ENCODE measurements at places on chromosomes 12 and 14. TPM values are rescaled to one million over a fixed set of nuclear protein-coding genes. Genes with fewer than 3 reads are reported as not detected.

Gene CLEC4D
- total RNA-seq = not detected

GRCh38 chr14:90444077-90444696 is 47.4 kb downstream of the CALM1 start:
- no peak overlapping the region for H3K4me3 ChIP-seq
- no peaks in the 10 kb centered on the region for H3K36me3 ChIP-seq
- H3K4me1 ChIP-seq = peaks cover 25% of the 10 kb centered on the region
- peak; percentile 96 for DNase-seq
- H3K27me3 ChIP-seq = no peaks in the 10 kb centered on the region

Gene SMIM10L1
- 5.4 TPM for total RNA-seq

Gene DBX2
- total RNA-seq = not detected

DNA sequence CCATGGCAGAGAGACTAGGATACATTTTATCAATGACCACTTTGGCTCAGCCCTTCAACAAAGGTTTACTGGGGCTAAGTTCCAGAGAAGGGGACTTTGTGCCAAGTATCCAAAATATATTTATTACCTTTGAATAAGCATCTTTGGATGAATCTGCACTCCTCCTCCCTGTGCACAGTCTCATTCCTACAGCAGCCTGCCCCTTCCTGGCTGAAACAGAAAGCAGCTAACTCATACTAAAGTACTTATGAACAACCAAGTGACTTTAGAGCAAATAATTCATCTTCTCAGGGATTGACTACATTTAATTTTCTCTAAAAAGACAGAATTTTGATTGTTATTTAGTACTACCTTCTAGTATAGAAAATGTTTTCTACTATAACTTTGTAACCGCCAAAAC is 47.8 kb upstream of the ETV6 start:
- H3K27ac ChIP-seq = no peak overlapping the region
- no peak overlapping the region for H3K4me3 ChIP-seq
- no peaks in the 10 kb centered on the region for H3K4me1 ChIP-seq
- no peaks in the 10 kb centered on the region for H3K36me3 ChIP-seq
- H3K27me3 ChIP-seq = no peaks in the 10 kb centered on the region

GRCh38 chr14:52467515-52468266 is 84.6 kb downstream of the TXNDC16 start:
- no peaks in the 10 kb centered on the region for H3K4me1 ChIP-seq
- no peak for DNase-seq
- no peaks in the 10 kb centered on the region for H3K27me3 ChIP-seq
- no peak overlapping the region for H3K27ac ChIP-seq

DNA sequence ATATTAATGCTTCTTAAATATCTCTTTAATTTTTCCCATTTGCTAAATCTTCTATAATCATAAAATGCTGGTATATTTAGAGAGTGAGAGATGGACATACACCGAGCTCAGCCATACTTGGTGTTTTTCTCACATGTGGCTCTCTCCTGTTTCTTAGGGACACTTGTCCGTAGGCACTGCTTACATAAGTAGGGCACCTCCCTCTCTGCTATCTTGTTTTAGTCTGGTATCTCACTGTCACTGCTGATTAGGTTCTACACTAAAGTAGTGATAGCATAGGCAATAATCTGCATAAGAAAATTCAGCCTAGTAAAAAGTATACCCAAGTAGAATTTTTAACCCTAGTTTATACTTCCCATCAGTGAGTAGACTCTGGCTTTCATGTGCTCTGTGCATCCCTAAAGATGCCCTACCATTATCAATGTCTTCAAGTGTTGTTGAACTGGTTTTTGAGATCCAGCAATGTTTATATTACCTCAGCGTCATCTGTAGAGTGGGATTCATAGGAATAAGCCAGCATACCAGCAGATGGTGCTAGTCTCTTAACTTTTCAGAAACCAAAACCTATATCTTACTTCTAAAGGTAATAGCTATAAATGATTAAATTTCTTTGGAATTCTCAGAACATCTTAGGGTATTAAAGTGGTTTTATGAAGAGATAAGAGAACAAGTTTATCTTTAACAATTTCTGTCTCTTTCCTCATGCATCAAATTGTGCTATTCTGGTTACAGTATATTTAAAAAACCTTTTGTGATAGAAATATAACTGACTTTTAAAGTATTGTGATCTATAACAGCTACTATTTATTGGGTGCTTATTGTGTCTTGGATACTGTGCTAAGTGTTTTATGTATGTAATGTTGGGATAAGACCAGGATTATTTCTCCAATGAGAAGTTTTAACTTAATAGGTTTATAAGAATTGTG is 32.9 kb downstream of the ARID2 start:
- H3K4me1 ChIP-seq = no peaks in the 10 kb centered on the region
- DNase-seq = no peak
- H3K27ac ChIP-seq = no peak overlapping the region
- no peak overlapping the region for H3K4me3 ChIP-seq
- H3K27me3 ChIP-seq = no peaks in the 10 kb centered on the region

DNA sequence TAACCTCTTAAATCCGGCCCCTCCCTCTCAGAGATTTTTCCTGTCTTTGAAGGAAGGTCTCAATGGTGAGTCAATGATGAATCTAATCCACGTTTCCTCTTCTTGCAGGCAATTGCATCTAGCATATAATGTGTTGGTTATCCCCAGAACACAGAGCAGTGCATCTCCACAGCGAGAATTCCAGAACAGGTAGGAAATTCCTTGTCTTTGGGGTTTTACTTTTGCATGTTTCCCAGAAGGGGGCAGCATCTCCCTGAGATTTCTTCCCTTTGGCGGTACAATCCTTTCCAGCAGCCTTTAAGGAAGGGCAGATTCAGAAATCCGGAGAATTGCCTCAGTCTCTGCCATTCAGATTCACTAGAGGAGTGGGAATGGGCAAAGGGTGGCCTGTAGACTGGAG is 128.0 kb downstream of the KCNA5 start:
- H3K27ac ChIP-seq = no peak overlapping the region
- H3K4me3 ChIP-seq = no peak overlapping the region
- H3K36me3 ChIP-seq = no peaks in the 10 kb centered on the region
- no peaks in the 10 kb centered on the region for H3K27me3 ChIP-seq
- peak; percentile 4 for DNase-seq

DNA sequence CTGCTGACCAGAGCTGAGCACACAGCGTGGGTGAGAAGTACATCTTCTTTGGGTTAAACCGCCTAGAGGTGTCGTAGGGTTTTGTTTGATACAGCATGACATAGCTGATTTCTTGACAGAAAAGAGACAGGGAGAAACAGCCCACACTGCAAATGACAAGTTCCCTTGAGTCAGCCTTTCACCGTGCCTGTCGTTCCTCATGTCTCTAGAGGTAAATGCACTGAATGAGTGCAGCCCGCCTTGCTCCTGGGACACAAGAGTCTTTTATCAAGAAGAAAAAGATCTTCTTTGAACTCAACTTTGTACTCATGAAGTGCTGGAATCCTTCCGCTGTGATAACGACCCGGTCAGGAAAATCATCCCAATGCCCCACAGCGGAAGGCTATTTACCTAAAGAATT is 77.6 kb downstream of the TMEM132D start:
- no peaks in the 10 kb centered on the region for H3K36me3 ChIP-seq
- DNase-seq = no peak
- H3K4me3 ChIP-seq = no peak overlapping the region
- H3K27me3 ChIP-seq = no peaks in the 10 kb centered on the region
- H3K4me1 ChIP-seq = no peaks in the 10 kb centered on the region
- H3K27ac ChIP-seq = no peak overlapping the region

Gene NEUROD4
- not detected for total RNA-seq

Gene CCDC60
- not detected for total RNA-seq

DNA sequence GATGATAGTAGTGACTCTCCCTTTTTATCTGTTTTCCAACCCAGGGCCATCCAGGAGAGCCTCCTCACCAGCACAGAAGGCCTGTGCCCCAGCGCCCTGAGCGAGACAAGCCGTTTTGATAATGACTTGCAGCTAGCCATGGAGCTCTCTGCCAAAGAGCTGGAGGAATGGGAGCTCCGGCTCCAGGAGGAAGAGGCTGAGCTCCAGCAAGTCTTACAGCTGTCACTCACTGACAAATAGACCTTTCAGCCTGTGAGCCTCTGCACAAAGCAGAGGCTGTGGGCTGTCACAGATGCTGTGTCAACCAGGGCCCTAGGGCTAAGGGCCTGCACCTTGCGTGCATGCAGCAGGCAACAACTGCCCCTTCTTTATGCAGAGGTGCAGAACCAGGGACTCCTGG is 11.0 kb downstream of the C12orf76 start:
- no peaks in the 10 kb centered on the region for H3K4me1 ChIP-seq
- no peak overlapping the region for H3K4me3 ChIP-seq
- DNase-seq = no peak
- no peak overlapping the region for H3K27ac ChIP-seq
- H3K36me3 ChIP-seq = peaks cover 49% of the 10 kb centered on the region

DNA sequence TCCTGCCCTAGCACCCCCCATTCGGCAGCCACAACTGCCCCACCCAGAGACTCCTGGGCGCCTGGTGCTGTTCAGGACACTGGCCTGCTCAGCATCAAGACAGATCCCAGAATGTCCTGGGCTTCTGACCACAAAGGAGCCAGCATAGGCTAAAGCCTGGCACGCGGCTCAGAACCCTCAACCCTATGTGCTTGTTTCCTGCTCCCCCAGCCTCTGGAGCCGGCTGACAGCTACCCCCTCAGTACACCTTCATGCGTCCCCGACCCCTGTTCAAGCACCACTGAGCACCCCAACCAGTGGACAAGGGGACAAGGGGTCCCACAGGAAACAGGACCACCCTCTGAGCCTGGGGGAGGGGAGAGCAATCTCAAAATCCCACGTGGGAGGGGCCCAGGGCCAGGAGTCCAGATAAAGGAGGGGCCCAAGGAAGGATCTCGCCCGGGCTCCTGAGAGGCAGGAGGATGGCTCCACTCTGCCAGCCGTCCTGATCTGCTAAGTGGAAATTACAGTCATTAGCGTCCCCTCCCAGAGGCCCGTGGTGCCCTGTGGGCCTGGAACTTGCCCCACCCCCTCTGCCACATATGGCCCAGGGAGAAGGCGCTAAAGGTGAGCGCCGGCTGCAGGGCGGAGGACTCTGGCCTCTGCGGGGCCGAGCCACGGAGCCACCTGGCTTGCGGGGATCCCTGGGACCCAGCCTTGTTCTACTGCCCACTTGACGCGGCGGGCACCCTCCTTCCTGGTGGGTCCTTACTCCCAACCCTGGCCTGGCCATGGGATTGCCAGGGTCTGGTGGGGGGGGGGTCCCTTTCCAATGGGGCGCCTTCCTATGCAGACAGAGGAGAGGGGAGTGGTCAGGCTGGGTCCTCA is 27.2 kb upstream of the GPR132 start:
- no peaks in the 10 kb centered on the region for H3K36me3 ChIP-seq
- peak overlapping the region; percentile 71 for H3K4me3 ChIP-seq
- no peak for DNase-seq
- peaks cover 57% of the 10 kb centered on the region for H3K4me1 ChIP-seq
- H3K27ac ChIP-seq = peak overlapping the region; percentile 95

DNA sequence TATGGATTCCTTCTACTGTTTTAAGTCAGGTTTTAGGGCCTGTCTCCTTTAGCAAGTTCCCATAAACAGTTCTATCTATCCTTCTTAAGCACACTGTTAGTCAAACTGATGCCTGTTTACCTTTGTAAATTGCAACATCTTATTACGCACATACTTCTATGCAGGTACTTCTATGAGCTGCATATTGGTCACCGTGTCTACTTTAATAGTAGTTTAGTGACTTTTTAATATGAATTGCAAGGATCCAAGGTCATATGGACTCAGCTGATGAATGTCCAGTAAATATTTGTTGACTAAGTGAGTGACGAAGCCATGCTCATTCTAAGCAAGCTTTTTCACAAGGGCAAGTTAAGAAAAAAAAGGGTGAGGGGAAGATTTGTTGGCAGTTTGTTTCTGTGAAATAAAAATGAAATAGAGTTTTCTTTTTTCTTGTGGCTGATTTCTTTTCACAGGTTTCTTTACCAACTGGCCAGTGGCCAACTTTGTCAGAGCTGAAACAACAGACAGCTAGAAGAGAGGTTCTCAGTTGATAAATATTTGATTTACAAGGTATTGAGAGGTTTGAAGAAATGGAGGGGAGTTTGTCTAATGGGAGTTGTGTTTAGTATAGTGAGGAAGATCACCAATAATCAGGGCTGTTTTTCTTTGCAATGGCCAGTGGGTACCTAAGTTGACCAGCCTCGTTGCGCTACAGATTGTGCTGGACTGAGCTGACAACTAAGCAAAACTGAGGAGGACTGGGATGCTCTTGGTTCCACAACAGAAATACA is 141.1 kb downstream of the SLC15A5 start:
- no peaks in the 10 kb centered on the region for H3K4me1 ChIP-seq
- no peak overlapping the region for H3K4me3 ChIP-seq
- no peaks in the 10 kb centered on the region for H3K27me3 ChIP-seq

DNA sequence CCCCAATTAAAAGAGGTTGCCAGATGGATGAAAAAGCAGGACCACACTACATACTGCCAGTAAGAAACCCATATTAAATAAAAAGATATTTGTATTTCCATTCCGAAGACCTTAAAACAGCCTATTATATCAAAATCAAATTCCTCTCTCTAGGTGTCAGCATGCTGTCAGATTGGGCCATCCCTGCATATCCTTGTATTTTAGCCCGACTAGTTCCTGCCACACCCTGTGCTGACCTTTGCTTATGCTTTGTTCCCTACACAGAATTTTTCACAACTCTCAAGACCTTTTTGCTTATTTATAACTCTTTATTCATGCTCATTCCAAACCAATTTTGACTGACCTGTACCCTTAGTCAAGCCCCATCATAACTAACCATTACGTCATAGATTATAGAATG is 12.8 kb downstream of the GSKIP start:
- H3K27me3 ChIP-seq = no peaks in the 10 kb centered on the region
- no peak overlapping the region for H3K4me3 ChIP-seq
- no peak for DNase-seq
- no peaks in the 10 kb centered on the region for H3K4me1 ChIP-seq

DNA sequence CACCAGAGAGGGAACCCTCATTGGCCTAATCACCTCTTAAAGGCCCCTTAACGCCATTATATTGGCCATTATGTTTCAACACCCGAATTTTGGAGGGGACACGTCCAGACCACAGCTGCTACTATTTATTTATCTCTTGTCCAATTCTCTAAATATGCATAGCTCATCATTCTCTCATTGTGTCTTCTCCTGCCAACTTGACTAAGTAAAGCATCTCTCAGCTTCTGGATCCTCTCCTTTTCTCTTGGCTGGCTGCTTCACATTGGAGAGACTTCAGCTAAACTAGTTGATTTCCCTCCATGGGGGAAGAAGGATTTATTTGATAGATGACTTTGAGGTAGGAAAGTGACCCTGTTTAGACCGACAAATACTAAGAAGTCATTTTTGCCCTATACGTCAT is 120.4 kb upstream of the KRR1 start:
- H3K4me3 ChIP-seq = no peak overlapping the region
- no peak overlapping the region for H3K27ac ChIP-seq
- no peaks in the 10 kb centered on the region for H3K27me3 ChIP-seq
- H3K4me1 ChIP-seq = no peaks in the 10 kb centered on the region
- no peak for DNase-seq

DNA sequence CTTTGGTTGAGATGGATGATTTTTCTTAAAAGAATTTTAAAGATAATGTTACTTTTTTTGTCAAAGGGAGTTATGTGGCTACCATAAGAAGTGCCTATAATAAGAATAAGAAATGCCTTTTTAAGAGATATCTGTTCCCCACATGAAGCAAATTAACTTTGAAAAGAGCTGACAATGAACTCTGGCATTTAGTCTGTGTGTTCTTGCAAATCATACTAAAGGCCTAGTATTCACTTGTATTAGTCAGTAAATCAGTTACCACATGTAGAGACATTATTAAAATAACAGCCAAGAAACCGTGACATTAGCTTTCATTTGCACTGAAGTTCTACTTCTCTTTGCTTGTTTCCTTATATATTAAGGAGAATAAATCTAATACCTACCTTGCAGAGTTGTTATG is 296.3 kb downstream of the CCDC91 start:
- no peak for DNase-seq
- no peak overlapping the region for H3K27ac ChIP-seq
- no peaks in the 10 kb centered on the region for H3K27me3 ChIP-seq
- no peaks in the 10 kb centered on the region for H3K36me3 ChIP-seq

Gene SLCO1B1
- not detected for total RNA-seq

Gene LRRC10
- total RNA-seq = not detected

All from vagina (tissue), 2 donors.